T1000 (cell line): ENCODE measurements at places on chromosomes 11 and 22.

GRCh38 chr11:46612326-46612725, 4.7 kb downstream of the HARBI1 start:
- no peak for DNase-seq

DNA sequence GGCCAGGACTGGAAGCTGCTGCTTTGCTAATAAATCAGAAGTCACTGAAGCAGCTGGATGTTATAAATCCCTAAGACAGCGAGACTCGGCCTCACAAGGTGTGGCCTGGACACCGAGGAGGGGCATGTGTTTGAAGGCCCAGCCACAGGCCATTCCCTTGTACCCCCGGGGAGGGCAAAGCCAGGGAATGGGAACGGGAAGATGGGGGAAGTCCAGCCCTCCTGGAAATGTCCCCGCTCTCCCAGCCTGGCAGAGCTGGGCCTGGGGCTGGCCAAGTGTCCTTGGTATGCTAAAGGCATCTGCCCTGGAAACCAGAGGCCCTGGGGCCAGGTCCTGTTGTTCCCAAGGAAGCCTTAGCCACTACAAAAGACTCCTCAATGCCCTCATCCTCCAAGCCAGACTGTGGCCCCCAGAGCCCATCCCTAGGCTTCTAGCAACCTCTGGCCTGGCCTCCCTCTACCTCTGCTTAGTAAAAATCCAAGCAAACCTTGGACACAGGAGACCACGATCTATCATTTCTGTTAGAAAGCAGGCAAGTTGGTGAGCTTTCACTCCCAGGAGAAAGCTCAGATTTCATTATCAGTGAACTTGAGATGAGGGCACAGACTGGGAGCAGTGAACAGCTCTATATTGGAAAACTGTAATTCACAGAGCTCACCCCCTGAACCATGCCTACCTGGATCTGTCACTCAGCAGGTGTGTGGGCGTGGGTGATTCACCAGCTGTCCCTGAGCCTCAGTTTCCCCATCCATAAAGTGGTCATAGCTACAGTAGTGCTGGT, 11.0 kb downstream of the CHST1 start:
- no peak for DNase-seq

GRCh38 chr22:29311464-29312217, 3.9 kb downstream of the RASL10A start:
- no peak for DNase-seq

DNA sequence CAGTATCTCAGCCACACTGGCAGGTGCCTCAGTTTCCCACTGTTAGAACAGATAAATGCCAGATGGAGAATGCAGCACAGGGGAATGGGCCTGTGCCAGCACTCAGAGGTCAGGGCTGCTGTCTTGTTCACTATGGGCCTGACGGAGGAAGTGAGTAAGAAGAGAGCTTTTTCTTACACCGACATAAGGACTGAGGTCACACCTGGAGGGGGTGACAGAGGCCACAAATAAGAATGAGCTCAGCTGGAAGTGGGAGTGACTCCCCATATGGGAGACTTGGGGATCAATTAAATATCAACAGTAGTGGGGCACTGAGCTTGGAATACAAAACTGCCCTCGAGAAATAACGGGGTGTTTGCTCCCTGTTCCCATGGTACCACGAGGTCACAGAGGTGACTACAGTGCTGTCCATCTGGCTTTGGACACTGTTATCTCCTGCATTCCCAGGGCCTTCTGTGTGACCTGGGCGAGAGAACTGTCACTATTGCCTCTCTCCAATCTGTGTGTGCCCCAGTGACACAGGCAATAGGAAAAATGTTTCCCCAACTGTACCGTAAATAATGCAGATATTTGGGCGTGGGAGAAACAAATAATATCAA, 94.1 kb upstream of the NNMT start:
- DNase-seq = no peak
